ENCODE measurements at places on chromosomes 3 and 15.

DNA sequence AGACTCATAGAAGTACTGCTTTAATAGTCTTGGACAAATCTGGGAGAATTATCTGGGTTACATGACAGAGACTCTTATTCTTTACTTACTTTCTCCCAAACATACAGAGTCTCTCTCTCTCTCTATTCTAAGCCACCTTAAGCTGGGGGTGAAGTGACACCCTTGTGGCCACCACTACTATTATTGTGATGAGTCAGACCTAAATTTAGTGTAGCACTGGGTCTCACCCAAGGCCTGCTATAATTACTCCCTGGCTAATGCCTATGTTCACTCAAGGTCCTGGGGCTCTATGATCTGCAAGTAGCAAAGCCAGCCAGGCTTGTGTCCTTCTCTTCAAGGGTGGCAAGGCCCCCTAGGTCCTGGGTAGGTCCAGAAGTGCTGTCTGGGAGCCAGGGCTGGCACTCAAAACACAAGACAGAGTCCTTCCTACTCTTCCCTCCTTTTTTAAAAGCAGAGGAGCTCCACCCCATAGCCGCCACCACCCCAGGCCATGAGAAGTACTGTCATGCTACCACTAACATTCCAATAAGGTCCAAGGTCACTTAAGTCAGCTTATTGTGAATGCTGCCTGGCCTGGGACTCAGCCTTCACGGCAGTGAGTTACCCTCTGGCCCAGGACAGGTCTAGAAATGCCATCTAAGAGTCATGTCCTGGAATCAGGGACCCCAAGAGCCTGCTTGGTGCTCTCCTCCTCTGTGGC, 183.6 kb downstream of the POLQ start:
- DNase-seq: no peak

DNA sequence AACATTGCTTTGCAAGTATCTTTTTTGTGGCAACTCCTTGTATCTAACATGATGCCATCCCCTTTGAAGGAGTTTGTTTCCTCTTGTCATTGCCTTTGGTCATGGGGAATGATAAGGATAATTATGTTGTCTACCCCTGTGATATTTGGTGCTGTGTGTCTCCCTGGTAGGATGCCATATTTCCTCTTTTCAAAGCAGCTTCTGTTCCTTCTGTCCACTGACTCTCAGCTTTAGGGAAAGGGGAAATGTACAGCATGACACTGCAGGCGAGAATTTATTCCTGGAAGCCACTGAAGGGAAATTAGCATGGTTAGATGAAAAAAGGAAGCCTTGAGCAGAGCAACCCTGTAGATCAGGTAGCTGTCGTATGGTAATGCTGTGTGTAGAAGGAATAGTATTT, 576.7 kb downstream of the CADM2 start:
- DNase-seq: no peak

DNA sequence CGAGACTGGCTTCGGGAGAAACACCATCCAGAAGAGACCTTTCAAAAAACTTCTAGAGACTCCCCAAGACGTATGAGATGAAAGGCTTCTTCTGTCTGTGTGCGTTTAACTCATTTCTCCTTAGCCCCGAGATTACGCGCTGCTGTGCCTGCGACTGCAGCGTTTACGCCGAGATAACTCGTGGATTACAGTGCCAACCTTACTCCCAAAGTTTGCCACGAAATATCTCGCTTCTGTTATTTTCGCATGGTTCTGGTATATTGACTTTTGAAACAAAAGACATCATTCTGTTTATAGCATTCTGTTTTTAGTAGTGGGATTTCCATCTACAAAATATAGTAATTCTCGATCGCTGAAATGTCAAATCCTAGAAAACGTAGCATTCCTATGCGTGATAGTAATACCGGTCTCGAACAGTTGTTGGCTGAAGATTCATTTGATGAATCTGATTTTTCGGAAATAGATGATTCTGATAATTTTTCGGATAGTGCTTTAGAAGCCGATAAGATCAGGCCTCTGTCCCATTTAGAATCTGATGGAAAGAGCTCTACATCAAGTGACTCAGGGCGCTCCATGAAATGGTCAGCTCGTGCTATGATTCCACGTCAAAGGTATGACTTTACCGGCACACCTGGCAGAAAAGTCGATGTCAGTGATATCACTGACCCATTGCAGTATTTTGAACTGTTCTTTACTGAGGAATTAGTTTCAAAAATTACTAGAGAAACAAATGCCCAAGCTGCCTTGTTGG, 467 bp downstream of the PGBD4 start:
- DNase-seq: no peak

GRCh38 chr3:132517311-132517710, 79.8 kb upstream of the ACKR4 start:
- DNase-seq: no peak

DNA sequence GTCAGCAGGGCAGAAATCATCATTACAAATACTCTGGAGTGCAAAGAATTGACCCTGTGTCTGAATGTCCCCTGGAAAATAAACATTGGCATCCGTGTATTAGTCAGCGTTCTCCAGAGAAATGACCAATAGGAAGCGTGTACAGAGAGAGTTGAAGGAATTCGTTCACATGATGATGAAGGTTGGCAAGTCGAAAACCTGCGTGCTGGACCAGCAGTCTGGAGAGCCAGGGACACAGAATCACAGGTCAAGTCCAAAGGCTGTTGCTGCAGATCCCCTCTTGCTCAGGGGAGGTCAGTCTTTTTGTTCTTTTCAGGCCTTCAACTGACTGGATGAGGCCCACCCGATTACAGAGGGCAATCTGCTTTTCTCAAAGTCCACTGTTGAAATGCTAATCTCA, 16.6 kb downstream of the GP9 start:
- no peak for DNase-seq

DNA sequence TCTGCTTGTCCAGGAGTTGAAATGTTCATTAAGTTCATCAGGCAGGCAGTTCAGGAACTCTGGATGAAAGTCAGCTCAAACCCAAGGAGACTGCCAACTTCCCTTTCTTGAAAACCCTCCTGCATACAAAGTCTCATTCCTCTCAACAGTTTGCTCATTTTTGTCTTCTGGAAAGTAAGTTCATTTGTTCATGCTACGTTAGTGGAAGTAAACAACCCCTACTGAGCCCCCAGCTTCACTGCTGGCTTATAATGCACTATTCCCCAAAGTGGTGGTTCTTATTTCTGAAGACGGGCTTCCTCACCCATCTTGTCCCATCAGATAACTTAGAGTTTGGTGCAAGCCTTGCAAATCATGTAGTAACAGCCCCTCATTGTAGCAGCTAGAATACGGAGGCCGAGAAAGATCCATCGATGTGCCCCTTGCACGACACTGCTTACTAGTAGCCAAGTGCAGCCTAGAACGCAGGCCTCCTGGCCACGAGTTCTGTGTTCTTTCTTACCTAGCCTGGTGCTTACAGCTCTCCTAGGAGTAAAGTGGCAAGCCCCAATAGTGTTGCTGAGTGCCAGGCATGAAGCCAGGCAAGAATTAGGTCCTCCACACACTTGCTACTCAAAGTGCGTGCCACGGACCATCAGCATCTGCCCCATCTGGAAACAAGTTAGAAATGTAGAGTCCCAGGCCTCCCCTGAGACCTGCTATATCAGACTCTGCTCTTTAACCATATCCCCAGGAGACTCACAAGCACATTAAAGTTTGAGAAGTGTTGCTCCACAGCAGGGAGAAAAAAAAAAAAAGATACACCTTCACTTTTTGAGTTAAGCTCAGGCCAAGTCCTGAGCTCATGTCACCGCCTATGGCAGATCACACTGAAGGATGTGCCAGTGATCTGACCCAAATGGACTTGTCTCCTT, 82.5 kb downstream of the RFTN1 start:
- DNase-seq: no peak
